KG1 (cell line): ENCODE measurements at places on chromosomes 3 and 15.

- DNase-seq = no peak
Measured at GRCh38 chr3:170476291-170476690, 57.6 kb downstream of the CLDN11 start.

DNA sequence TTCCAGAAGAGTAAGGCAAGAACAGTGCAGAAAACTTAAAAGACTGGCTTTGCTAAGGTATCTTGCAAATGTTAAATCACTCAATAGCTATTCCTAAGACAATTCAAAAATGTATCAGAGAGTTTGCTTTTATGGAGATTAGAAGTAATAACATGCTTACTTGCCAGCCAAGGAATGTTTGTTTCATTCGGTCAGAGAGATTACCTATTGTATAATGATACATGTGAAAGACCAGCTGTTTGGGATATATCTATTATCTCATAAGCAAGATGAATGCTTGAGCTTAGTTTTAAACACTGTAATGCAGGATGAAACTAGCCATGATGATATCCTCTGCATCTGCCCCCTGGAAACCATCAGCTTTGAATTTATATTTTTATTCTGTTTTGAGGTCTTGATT, 70.7 kb downstream of the MAP2K5 start:
- DNase-seq = no peak

GRCh38 chr15:94231723-94232468, 535 bp downstream of the MCTP2 start:
- peak; percentile 31 for DNase-seq

GRCh38 chr3:140021269-140021668, 86.3 kb downstream of the CLSTN2 start:
- DNase-seq = no peak

- DNase-seq = no peak
Measured at GRCh38 chr3:182233957-182234356, 522.2 kb downstream of the SOX2 start.
